ENCODE measurements at places on chromosomes 1 and 21. TPM values are rescaled to one million over a fixed set of nuclear protein-coding genes. Genes with fewer than 3 reads are reported as not detected.

DNA sequence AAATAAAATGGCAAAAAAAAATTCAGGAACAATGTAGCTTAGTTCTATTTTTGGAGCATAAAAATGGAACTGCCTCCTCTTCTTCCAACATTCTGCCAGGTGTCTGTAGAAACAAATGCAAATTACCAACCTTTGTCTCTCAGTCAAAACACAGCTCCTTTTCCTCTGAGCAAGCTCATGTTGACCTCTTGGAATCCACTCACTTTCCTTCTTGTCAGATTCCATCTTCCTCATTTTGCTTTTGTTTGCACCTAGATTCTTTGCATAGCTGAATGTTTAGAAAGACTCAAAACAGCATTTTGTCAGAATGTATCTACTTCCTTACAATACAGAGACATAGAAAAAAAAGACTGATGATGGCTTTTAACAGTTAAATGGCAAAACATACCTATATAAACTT lies 178.2 kb downstream of the ADGRL2 start:
- no peak for DNase-seq

- DNase-seq, result peak; percentile 93
These were observed 2.0 kb downstream of the ADAMTS1 start for GRCh38 chr21:26842974-26843932.

DNA sequence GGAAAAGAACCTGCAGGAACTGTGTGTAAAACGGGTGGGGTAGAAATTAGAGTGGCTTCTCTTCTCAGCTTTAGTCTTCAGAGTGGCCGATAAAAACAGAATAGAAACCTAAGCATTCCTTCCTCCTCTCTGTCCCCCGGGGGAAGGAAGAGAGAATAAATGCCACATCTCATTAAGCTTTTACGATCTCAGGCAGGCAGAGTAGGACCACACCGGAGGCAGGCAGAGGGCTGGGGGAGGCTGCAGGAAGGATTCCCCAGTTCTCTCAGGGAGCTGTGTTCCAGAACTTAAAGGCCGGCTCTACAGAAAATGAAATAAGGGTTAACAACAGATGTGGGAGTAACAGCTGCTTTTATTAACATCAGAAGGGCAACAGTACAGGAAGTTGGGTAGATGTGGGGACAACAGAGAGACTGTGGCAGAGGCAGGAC lies 24.5 kb upstream of the MEF2D start:
- no peak for DNase-seq

- DNase-seq, result no peak
These were observed 103.1 kb downstream of the SLC25A24 start for GRCh38 chr1:108097018-108097417.

- no peak for DNase-seq
These were observed 33.6 kb upstream of the FHAD1 start for GRCh38 chr1:15213341-15213821.

Gene GPR37L1
- 0.08 TPM for total RNA-seq

Gene TSTD1
- 10.5 TPM for total RNA-seq

Gene OR2M3
- not detected for total RNA-seq

All from Right ventricle myocardium inferior (tissue), 1 donor.